ENCODE measurements at places on chromosomes 1 and 21.

GRCh38 chr1:6554907-6555778 lies at the start of gene TAS1R1:
Gene TAS1R1 (plus strand): TSS chr1:6555307. CDS start chr1:6555374, 67 bp downstream.
- DNase-seq, result no peak

DNA sequence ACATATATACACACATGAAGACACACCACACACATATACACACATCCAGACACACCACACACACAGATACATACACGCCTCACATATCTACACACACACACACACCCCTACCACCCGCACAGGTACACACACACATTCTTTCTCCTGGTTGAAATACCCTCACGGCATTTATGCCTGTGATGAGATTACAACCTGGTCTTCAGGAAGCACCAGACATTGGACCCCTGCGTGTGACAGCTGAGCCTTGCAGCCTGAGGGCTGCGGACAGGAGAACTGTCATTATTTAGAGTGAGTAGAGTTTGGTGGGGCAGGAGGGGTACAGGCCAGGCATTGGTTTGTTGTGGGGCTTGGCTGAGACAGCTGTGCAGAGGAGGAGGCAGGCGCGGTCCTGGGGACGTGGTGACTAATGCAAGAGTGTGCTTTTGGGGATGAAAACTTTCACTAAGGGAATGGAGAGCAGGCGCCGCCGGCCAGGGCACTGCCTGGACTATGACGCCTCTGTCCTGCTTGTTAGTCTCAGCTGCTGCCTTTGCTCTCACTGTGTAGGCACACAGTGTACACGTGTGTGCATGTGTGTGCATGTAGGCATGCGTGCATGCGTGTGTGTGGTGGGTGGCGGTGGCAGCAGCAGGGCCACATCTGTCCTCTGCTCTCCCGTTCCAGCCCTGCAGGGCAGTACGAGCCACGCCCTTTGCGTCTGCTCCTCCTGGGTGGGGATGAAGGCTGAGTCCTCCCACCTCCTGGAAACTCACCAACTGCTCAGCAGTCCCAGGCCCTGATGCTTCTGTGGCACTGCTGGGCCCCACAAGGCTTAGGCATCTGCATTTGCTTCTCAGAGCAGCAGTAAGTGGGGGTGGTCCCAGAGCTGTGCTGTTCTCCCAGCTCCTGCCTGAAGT lies 57.6 kb downstream of the SPSB1 start:
- DNase-seq, result no peak

- no peak for DNase-seq
Measured at GRCh38 chr1:66294707-66295370, 239.1 kb upstream of the SGIP1 start.

GRCh38 chr1:211830055-211830327 lies 572 bp downstream of the LPGAT1 start:
- peak; percentile 20 for DNase-seq

DNA sequence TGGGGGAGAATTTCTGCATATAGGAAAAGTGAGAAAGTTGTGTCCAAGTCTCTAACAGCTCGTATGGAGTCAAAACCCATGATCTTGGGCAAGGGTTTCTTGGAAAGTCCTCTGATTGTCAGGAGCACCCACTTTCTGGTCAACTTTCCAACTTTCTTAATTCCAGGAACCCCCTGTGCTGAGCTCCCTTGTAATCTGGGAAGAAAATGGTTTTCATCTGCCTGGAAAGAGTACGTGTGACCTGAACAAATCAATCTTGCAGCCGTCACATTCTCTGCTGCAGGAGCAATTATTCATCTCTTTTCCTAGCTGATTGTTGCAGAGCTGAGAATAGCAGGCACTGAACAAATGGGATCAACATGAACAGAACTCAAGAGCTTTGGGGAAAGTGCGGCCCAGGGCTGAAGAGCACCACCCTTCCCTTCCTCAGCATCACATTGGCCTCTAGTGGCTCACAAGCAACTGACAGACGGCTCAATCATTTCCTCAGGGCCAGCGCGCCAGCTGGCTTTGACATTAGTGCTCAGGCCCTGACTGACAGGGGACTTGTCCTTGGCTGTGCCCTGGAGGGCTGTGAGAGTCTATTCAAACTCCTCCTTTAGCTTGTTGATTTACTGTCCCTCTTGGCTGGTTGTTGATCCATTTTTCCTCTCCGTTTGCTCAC lies 295.2 kb downstream of the HLX start:
- DNase-seq, result no peak

GRCh38 chr1:245154429-245155271 lies at the start of gene KIF26B:
Gene KIF26B (plus strand): TSS chr1:245154985. CDS start chr1:245155425, 440 bp downstream.
- DNase-seq, result no peak

DNA sequence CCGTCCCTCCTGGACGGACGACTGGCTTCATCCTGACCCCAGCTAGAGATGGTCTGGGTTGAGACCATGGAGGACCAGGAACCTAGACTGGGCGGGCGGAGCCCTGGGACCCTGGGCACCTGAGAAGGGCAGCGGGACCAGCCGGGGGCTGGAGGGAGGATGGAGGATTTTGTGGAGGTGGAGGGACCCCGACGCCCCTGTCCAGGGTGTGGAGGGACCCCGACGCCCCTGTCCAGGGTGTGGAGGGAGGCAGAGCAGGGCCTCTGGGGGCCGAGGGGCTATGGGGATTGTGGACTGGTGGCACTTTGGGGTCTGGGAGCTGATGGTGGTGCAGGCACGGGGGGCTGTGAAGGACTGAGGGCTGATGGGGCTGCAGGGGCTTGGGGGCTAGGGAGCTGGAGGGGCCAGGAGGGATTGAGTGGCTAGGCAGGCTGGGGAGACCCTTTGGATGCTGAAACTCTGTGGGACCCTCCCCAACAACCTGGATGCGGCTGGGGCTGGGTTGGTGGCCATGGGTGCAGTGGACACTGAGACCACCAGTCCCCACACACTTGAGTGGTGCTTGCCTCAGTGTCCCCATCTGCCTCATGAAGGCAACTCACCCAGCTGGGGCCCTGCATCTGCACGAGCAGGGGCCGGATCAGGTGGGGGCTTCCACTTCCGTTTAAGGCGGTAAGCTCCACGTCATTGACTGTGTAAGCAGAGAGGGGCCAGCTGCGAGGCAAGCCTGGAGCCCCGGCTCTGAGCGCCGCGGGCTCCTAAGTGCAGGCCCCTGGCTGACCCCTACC lies 7.4 kb downstream of the GJC2 start:
- DNase-seq, result no peak

DNA sequence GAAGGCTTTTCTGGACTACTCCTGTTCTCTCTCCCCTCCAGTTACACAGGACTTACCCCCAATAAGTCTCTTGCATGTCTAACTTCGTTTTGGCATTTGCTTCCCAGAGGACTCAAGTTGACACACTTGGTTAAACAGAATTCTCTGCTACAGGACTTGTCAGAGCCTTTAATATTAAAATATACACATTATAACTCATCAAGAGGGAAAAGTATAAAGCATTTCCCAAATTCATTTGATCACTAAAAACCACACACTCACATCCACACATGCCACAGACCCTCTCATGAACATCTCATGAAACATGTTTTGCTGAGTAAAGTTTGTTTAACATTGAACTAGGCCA lies 8.7 kb upstream of the CAPN2 start:
- no peak for DNase-seq

DNA sequence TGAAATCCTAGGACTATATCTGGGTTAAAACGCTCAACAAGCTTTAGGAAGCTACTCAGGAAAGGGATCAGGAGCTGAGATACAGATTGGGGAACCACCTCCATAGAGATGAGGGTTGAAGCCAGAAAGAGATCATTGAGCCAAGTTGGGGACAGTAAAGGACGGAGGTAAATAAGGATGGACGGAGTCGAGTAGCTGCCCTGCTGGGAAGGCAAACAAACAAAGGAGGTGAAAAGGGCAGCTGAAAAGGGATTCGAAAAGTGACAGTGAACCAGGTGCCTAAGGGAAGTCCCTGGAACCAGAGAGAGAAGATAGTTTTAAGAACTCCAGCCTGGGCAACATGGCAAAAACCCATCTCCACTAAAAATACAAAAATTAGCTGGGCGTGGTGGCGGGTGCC lies 6.3 kb upstream of the CAMSAP2 start:
- DNase-seq, result no peak

DNA sequence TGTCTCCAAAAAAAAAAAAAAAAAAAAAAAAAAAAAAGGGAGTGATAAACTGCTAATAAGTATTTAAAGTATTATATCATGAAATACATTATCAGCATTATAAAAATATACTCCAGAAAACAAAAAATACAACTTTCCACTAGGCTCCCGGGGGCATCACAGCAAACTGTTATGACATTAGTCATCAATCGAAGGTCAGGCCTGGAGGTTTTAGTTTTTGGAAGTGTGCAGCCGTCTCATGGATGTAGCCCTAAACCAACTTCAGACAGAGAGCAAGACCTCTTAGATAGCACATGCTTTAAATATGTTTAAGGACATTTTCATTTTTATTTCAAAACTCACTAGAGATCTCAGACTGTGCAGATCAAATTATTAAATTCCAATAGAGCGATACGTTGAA lies 106.3 kb downstream of the RERE start:
- no peak for DNase-seq

- DNase-seq, result no peak
Measured at GRCh38 chr21:38241029-38241740, 15.6 kb upstream of the KCNJ15 start.
